ENCODE measurements at places on chromosomes 7 and 10. TPM values are rescaled to one million over a fixed set of nuclear protein-coding genes. Genes with fewer than 3 reads are reported as not detected.

DNA sequence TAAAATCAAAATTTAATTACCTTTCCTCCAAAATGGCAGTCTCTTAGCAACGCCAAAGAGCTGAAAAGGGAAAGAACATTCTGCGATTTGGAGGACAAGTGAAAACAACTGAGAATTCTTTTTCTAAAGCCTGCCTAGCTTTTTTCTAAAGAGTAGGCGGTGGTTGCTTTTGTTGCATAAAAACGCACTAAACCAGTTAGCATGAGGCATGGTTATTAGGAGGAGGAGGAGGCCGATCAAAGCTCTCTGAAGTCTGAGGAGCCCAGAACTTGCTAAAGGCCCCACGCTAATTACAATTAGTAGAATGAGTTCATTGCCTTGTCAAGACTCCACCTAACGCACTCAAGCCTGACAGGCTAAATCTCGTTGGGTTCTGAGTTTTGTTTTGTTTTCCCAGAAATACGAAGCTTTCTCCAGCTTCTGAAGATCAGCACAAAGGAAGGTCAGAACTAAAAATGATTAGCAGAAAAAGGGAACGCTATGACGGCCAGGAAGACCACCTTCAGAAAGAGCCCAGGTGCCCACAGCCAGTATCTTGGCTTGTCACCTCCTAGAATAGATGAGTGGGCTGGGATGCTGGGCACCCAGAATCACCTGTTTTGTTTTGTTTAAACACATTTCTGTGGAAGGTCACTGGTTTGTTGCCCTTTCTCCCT, 72.0 kb downstream of the FGFR2 start:
- DNase-seq, result no peak

- DNase-seq, result no peak
These were observed 15.4 kb upstream of the FKBP9 start for GRCh38 chr7:32941681-32942414.

GRCh38 chr7:131673576-131673975, 117.1 kb upstream of the PODXL start:
- DNase-seq, result no peak

DNA sequence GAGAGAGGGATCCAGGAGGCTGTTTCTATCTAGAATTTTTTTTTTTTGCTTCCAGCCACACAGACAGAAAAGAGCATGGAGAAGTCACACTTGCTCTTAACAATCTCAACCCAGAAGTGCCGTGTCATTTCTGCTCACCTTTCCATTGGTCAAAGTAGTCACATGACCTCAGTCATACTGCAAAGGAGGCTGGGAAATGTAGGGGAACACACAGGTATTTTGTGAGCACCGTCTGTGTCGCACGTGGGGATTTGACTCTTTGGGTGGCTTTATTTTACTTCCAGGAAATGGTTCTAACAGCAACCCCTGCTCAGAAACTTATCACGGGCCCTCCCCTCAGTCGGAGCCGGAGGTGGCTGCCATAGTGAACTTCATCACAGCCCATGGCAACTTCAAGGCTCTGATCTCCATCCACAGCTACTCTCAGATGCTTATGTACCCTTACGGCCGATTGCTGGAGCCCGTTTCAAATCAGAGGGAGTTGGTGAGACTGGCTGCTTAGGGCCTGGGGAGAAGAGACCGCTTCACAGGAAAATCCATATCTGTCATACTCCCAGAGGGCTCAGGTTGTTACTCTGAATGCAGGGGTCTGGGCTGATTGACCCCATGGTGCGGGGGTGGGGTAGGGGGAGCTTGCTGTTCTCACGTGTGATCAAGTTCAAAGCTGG, 13.1 kb upstream of the CPA1 start:
- DNase-seq, result no peak

DNA sequence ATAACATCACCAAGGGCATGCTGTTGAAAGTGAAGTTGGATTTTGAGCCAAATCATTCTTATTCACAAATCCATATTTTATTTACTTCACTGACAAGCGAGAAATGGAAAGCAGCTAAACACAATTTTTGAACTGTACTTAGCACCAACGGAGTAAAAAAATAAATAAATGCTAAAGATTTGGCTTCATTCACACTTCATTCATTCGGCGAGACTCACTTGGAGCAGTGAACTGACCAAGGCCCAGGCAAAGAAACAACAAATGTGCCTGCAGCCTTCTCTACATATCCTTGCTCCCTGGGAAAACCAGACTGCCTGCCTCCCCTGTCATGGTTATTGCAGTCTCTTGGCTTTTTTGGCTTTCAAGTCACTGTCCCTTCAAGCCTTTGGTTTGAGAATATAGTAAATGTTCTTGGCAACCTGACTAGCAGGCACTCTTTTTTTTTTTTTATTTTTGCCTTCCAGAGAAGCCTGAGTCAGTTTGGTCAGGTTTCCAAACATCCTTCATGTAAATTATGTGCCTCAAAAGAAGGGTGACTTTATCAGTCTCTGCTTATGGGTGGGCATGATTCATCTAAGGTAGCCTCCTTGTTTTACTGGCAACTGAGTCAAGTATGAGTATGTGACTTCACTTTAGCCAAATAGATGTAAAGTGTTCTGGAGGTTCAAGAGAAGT, 177.6 kb upstream of the MEOX2 start:
- no peak for DNase-seq

DNA sequence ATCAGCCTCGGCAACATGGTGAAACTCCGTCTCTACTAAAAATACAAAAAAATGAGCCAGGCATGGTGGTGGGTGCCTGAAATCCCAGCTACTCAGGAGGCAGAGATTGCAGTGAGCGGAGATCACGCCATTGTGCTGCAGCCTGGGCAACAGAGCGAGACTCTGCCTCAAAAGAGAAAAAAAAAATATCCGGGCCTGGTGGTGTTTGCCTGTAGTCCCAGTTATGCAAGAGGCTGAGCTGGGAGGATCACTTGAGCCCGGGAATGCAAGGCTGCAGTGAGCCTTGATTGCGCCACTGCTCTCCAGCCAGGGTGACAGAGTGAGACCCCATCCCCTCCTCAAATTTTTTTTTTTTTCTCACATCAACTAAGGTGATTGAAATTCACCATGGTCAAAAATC, 42.8 kb downstream of the CDC123 start:
- no peak for DNase-seq

- no peak for DNase-seq
These were observed 40.8 kb upstream of the TSPAN33 start for GRCh38 chr7:129103561-129104324.

DNA sequence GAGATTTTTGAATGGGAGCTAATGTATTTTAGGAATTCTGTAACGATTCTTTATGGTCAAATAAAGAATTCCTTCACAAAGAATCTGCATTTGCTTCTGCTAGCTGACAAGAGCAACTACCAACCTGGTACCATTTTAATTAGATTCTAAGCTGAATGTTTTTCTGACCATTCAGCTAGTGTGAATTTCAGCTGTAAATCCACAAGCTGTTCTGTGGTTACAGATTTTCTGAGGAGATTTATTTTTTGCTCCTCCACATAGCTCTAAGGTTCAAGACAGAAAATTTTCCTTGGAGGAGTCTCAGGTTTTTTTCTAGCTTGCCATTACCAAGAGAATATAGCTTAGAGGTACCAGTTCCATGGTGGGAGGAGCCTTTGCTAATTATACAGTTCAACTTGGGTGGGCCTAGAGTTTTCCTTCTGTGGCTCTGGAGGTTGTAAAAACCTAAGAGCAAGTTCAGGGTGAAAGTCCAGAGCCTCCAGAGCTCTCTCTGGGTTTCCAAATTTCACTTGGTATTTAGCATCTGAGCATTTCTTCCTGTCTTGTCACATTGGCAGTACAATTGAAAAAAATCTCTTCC, 120.1 kb downstream of the JAZF1 start:
- no peak for DNase-seq

DNA sequence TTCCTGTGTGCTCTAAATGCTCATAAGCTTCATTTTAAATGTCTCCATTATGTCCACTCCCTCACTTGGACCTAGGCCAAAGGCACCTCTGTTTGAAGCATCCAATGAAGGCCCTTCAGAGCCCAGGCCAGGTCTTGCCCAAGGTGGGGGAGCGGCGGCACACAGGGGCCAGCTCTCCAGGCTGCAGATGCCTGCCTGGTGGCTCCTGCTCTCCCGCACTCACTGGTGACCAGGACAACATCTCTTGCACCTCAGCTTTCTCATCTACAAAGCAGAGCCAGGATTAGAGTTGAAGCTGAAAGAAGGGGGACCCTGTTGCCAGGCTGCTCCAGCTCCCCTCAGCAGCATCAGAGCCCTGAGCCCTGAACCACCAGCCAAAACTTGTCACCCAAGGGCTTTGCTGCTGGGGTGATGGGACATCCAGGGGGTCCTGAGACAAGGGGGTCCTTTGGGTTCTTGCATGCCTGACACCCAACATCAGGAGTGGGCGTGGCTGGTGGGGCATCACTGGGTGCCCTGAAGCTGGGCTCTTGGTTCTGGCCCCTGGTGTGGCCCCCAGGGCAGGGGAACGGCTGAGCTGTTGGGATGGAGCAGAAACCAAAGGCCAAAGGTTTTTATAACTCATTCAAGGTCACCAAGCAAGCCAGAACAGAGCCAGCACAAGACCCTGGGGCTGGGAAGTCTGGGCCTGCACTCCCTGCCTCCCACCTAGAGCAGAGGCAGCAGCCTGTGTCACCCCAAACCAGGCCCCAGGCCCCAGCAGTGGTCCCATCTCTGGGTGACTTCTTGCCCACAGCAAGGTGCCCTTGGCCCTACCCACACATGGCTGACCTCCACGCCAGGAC, 1.2 kb downstream of the NACAD start:
- DNase-seq, result no peak

DNA sequence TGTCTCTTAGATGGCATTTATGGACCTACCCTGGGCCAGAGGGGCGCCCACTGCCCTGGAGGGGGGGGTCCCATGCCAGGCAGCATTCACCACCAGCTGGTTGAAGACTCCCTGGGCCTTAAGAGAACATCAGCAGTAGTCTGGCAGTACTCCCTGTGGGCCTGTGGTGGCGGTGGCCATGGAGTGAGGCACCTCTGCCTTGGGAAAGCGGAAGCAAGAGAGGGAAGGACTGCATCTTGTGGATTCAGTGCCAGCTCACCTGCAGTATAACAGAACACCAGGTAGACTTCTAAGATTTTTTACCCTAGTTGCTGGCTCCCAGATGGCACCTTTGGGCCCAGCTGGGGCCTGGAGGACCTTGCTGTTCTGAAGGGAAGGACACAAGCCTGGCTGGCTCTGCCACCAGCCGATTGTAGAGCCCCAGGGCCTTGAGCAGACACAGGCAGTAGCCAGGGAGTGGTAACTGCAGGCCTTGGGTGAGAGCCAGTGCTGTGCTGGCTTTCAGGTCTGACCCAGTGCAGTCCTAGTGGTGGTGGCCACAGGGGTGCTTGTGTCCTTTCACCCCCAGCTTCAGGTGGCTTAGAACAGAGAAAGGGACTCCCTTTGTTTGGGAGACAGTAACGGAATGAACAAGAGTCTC, 15.8 kb downstream of the PLAC9 start:
- no peak for DNase-seq

DNA sequence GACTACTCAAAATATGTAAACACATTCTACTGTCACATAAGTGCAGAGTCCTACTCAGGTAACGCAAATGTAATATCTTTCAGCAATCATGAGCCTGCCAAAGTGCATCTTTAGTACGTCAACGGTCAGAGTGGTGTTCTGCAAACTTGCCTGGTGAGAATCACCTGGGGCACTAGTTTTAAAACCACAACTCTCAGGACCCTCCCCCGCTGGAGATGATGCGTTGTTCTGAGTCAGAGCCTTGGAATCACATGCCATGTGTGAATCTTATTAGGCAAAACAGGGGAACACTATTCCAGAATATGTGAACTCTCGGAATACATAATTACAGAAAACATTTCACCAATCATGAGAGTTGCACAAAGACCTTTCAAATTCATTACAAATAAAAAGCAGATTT, 115.7 kb downstream of the TPK1 start:
- DNase-seq, result peak; percentile 85

DNA sequence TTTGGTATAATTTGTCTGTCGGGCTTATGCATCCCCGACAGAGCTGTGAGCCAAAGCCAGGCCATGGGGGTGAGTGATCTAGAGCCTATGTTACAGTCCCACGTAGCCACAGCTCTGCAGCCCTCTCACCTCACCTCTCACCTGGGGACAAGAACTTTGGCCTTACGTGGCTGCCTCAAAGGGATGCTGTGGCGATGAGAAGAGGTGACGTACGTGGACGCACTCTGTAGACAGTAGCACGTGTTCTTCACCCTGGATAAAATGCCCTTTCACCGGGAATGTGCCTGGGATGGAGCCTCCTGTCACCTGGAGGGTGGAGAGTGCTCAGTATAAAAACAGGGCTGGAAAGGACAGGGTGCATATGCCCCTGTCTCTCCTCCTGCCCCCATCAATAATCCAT, 5.5 kb downstream of the HKDC1 start:
- no peak for DNase-seq

- no peak for DNase-seq
These were observed 281.6 kb upstream of the ZMIZ1 start for GRCh38 chr10:78787125-78787524.

DNA sequence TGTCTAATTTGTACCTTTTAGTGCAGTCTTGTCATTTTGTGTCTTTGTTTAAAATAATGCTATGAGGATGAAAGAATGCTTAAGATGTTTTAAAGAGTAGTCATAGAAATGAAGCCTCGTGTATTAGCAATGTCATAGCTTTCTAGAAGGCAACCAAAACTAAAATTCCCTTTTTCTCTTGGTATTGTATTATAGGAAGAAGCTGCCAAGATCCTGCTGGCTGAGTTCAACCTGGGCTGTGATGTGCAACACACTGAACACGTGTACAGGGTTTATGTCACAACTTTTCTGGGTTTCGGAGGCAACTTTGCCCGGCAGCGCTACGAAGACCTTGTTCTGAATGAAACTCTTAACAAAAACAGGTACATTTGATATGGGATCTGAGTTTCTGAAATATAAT, 36.2 kb downstream of the COX15 start:
- DNase-seq, result no peak

GRCh38 chr10:79982362-79982800, 33.5 kb upstream of the SFTPD start:
- DNase-seq, result peak; percentile 27

DNA sequence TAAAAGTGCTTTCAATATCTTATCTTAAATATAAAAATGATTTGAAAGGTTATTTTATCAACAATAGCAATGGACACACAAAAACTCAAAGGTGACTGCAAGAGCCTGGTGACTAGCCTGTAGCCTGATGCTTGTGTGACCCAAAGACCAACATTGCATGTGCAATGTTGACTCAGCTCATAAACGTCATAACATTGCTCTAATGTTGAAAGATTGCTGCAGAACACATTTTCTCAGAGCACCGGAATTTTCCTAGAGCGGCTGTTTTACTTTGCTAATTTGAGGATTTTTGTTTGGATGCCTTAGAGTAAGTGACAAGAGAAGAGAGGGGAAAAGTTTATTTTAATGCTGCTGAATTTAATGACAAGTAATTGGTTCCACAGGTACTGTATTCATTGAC, 107.1 kb downstream of the RAB18 start:
- peak; percentile 17 for DNase-seq

Gene FMC1
- total RNA-seq, result 9.2 TPM

Gene ACTL6B
- not detected for total RNA-seq

Gene ASB13
- total RNA-seq, result 13.3 TPM

Gene AIMP2
- 145 TPM for total RNA-seq

Gene SPRN
- total RNA-seq, result not detected

Gene IDE
- 31.7 TPM for total RNA-seq

Gene CC2D2B
- total RNA-seq, result 0.29 TPM

Gene TAS2R41
- total RNA-seq, result not detected

Gene TFPI2
- 113 TPM for total RNA-seq

Gene SHTN1
- 4.0 TPM for total RNA-seq
